ENCODE measurements at places on chromosomes 6 and 20.

GRCh38 chr6:146857980-146858347 lies 259.2 kb downstream of the ADGB start:
- DNase-seq, result no peak
- H3K27ac ChIP-seq, result peak overlapping the region; percentile 5
- H3K36me3 ChIP-seq, result no peaks in the 10 kb centered on the region
- peaks cover 1% of the 10 kb centered on the region for H3K4me1 ChIP-seq

GRCh38 chr6:92231171-92231701 lies 1188.1 kb downstream of the EPHA7 start:
- H3K4me1 ChIP-seq, result no peaks in the 10 kb centered on the region
- DNase-seq, result no peak
- no peaks in the 10 kb centered on the region for H3K27me3 ChIP-seq

DNA sequence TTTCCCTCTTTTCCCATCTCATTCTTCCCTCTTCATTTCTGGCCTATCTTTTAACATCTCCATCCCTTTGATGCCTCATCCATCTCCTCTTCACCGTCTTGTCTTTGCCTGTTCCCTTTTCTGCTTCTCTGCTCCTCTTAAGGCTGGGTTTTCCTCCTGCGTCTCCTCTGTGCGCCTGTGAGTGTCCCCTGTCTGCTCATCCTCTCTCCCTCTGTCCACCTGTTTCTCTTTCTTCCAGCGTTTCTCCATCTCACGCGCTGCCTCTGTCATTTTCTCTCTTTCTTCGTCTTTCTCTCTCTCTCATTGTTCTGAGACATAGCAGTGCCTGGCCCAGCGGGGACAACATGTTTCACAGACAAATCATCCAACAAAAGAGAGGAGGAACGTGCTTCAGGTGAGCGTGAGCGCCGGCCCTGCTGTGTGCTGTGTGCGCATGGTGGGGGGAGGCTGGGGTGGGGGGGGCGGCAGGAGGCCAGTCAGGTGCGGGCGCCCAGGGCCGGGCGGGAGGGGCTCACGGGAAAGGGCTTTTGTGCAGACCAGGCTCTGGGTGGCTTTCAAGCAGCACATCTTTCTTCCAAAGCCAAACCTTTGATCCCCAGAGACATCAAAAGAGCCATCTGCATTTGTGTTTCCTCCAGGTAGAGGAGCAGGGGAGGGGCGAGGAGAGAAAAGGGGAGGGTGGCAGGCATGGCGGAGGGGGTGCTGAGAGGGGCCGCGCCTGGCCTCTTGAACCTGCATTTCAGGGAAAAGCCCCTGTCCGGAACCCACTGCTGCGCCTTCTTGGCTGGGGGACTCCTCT lies 121.3 kb downstream of the VEGFA start:
- H3K27ac ChIP-seq, result no peak overlapping the region
- H3K36me3 ChIP-seq, result no peaks in the 10 kb centered on the region
- no peak for DNase-seq
- peaks cover 58% of the 10 kb centered on the region for H3K27me3 ChIP-seq
- peaks cover 10% of the 10 kb centered on the region for H3K4me1 ChIP-seq

DNA sequence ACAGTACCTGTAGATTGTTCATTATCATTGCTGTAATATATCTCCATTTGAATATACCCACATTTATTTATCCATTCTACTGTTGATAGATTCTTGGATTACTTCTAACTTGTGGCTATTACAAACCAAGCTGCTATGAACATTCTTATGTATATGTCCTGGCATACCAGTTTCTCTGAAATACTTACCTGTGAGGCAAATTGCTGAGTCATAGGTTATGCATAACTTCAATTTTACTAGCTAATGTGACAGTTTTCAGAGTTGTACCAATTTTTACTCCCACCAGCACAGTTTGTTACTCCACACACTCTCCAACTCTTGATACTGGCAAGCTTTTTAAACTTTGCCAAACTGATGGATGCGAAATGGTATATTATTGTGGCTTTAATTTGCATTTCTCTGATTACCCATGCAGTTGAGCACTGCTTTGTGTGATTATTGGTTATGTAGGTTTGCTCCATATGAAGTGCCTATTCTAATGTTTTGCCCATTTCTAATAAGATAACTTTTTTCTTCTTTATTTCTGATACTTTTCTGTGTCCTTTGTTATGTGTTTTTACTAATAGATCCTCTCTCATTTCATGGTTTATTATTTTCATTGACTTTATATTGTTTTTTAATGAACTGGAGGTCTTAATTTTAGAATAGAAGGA lies 62.8 kb upstream of the SDHAF4 start:
- no peak overlapping the region for H3K4me3 ChIP-seq
- no peak for DNase-seq
- no peak overlapping the region for H3K27ac ChIP-seq
- H3K4me1 ChIP-seq, result no peaks in the 10 kb centered on the region
- H3K36me3 ChIP-seq, result peaks cover 13% of the 10 kb centered on the region

DNA sequence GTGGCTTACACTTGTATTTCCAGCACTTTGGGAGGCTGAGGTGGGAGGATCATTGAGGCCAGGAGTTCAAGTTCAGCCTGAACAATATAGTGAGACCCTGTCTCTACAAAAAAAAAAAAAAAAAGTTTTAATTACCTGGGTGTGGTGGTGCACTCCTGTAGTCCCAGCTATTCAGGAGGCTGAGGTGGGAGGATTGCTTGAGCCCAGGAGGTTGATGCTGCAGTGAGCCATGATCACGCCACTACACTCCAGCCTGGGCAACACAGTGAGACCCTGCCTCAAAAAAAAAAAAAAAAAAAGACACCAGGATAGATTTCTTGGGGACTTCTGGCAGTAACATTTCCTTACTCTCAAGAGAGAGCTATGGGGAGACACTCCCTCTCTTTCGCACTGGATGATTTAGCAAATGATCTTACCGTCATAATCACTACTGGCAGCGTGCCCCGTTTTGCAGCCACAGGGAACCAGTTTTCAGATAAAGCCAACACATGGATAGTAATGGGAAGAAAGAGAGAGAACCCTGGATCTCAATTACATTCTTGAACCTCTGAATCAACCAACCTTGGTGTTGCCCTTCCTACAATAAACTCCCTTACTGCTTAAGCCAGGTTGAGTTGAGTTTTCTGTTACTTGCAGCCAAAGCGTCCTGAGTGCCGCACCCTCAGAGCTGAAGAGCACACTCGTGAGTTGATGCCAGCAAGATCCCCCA lies 18.1 kb upstream of the PTPN1 start:
- H3K27me3 ChIP-seq, result no peaks in the 10 kb centered on the region
- no peak overlapping the region for H3K27ac ChIP-seq
- peaks cover 2% of the 10 kb centered on the region for H3K4me1 ChIP-seq
- no peak overlapping the region for H3K4me3 ChIP-seq
- H3K36me3 ChIP-seq, result no peaks in the 10 kb centered on the region

DNA sequence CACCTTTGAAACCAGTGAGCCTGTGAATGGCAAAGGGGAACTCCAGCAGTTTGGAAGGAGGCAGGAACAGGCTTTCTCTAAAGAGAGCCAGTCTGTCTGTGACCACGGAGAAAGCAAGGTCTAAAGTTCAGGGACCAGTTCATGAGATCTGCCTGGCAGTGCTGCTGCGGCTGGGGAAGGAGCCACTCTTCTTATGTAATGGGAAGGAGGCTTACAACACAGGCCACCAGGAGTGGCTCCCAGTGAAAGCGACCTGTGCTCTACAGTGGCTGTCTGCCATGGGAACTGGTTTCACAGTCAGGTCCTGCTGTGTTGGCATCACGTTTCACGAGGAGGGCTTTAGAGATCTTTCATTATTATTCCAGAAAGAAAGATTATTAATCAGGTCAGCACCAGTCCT lies 291.9 kb upstream of the PRDM1 start:
- no peak overlapping the region for H3K4me3 ChIP-seq
- peak; percentile 61 for DNase-seq
- H3K27me3 ChIP-seq, result no peaks in the 10 kb centered on the region
- no peak overlapping the region for H3K27ac ChIP-seq
- H3K36me3 ChIP-seq, result no peaks in the 10 kb centered on the region
